ENCODE measurements at places on chromosomes 6 and 20. TPM values are rescaled to one million over a fixed set of nuclear protein-coding genes. Genes with fewer than 3 reads are reported as not detected.

LRP11 gene
- 4.1 TPM for total RNA-seq

ZNF391 gene
- total RNA-seq = 6.1 TPM

DNA sequence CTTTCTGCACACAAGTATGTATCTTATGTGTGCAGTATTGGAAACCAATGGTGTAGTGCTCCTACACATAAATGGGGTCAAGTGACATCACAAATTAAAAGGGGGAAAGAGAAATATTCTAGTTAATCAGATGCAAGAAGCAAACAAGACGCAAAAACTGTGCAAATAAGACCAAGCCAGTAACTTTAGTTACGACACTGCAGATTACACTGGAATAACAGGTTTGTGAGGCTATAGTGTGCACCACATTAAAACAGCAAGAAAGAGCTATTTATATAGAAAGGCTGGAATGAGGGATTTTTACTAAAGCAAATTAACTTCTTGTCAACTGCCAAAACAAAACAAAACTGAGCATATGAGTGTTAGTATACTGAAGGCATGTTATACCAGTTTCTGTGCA, 45.8 kb downstream of the NR2E1 start:
- no peak for DNase-seq

- DNase-seq = no peak
Observed at GRCh38 chr6:10824297-10824696, 14.0 kb downstream of the MAK start.

GRCh38 chr20:38147163-38147562, 17.9 kb downstream of the TGM2 start:
- DNase-seq = no peak

All from activated naive CD4-positive, alpha-beta T cell treated with anti-CD3 and anti-CD28 coated beads, Interleukin-2, amount 50 U/mL, for 72 hours (primary cell).